ENCODE measurements at places on chromosomes 16 and 17. TPM values are rescaled to one million over a fixed set of nuclear protein-coding genes. Genes with fewer than 3 reads are reported as not detected.

GRCh38 chr16:54927125-54928015 is 3.3 kb upstream of the IRX5 start:
- DNase-seq, result no peak

DNA sequence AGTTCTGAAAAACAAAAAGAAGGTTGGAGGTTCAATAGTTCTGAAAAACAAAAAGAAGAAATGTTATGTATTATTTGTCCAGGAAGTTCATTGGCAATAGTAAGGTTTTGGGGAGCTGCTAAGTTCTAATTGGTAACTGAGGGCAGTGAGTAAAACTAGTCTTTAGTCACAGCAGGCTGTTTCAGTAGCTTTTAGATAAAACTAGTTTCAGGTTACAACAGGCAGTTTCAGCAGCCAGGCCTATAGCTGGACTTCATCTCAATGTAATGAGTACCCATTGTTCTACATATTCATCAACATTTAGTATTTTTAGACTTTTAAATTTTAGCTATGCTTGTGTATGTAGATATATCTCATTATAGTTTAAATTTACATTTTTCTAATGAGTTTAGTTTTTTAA is 639.3 kb downstream of the TOX3 start:
- DNase-seq, result peak; percentile 8

DNA sequence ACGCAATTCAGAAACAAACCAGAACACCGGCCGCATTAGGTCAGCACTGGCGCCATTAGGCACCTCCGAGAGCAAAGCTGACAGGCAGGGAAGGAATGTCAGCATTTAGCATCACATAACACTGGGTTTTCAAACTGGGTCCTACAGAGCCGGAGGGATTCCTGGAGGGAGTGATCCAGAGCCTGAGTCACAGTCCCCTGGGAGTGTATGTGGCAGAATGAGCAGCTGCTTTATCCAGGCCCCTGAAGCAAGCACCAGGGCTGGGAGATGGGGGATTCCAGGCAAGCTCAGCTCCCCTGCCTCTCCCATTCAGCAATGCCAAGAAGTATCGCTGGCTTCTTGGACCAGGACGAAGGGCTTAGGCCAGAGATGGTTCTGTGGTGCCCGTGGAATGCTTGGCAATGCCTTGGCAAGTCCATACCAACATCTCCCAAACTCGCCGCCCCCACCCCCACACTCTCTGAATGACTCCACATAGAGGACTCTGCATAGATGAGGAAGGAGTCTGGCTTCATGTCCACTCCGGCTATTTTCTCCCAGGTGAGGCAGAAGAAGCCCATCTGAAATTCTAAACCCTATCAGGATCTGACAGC is 20.4 kb downstream of the GAS7 start:
- DNase-seq, result peak; percentile 83

DNA sequence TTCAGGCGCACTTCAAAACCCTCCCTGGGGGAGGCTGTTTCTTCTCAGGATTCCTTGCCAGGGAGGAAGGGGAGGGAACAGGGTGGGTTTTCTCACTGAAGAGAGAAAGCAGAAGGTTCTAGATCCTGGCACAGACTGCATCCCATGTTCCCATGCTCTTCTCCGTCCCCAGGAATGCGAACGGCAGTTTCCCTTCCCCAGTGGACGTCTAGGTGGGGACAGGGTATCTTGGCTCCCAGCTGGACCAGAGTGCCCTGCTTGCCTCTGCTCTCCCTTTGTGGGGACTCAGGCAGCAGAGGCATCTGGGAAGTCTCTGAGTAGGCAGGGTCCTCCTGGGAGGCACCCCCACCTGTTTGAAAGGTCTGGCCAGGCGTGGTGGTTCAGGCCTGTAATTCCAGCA is 3.0 kb upstream of the TCF25 start:
- no peak for DNase-seq

The DNAI2 gene
- not detected for total RNA-seq

DNA sequence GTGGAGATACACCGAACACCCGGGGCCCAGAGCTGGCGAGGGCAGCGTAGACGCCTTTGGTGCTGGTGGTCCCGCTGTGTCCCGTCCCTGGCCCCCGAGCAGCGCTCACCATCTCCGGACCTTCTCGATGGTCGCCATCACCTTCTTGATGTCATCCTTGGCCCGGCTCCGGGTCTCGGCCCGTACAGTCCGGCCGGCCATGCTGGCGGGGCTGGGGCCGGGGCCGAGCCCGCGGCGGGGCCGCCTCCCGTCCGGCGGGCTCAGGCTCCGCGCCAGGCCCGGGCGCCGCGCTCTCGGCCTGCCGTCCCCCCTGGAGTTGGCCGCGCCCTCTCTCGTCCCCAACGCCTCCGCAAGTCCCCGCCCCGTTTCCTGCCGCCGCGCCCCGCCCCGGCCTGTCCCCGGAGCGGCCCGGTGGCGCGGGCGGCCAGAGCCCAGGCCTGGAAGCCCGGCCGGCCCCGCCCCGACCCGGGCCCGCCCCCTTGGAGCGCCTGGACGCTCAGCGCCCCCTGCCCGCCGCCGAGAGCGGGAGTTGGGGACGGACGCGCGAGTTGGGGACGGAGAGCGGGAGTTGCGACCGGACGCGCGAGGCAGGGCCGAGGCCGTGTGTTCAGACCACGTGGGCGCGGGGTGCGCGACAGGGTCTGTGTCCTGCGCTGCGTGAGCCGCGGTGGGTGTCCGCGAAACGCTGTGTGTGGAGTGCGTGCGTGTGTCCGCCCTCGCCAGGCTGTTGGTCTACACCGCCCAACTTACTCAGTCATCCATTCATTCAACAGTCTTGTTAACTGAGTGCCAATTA is at the start of gene BCL7C:
Gene BCL7C (minus strand): TSS at position 334 of the 796 bp plus-strand sequence. CDS start 133 bp downstream, at position 201.
- peak; percentile 80 for DNase-seq

The NPIPA2 gene
- total RNA-seq, result not detected

The CISD3 gene
- total RNA-seq, result 1.3 TPM

All from IMR-90 (cell line).